HFF-Myc (cell line): ENCODE measurements at places on chromosomes 13 and 19.

DNA sequence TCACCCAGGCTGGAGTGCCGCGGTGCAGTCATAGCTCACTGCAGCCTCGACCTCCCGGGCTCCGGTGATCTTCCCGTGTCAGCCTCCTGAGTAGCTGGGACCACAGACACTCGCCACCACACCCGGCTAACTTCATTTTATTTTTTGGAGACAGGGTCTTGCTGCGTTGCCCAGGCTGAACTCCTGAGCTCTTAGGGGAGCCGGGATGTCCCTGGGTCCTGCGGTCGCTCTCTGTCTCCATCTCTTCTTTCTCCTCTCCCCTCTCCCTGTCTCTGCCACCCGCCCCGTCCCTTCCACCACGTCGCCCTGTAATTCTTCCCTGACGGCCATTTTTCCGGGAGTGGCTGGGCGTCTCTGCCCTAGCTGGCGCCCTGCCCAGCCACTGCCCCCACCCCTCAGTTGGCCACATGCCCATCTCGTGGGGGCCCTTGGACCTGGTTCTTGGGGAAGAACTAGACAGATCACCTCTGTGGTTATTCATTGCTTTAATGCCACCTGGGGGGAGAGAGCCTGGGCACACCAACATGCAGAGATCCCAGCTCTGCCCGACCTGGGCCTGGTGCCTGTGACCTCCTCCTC is 18.9 kb downstream of the ARID3A start:
- no peak for DNase-seq

- DNase-seq, result no peak
These were observed at the start of gene CCDC106 for GRCh38 chr19:55647732-55648584. Gene CCDC106, plus strand, starts transcription at chr19:55648212. Its CDS starts 835 bp downstream, at chr19:55649047.

DNA sequence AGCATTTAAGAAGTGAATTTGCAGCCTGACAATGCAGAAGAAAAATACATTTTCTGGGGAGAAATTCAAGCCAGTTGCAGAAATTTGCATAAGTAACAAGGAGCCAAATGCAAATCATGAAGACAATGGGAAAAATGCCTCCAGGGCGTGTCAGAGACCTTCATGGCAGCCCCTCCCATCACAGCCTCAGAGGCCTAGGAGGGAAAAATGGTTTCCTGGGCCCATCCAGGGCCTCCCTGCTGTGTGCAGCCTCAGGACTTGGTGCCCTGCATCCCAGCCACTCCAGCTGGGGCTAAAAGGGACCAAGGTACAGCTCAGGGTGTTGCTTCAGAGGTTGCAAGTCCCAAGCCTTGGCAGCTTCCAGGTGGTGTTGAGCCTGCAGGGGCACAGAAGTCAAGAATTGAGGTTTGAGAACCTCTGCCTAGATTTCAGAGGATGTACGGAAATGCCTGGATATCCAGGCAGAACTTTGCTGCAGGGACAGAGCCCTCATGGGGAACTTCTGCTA is 16.7 kb upstream of the ITM2B start:
- no peak for DNase-seq

DNA sequence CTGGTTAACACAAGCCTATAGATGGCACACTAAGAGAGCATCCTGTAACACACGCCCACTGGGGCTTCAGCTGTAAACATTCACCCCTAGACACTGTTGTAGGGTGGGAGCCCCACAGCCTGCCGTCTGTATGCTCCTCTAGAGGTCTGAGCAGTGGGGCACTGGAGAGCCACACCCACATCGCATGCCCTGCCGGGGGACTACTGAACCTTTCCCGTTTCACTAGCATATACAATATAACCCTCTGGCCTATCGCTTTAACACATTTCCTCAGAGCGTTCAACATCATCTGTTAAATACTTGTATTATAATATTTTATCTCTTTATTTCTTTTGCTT is 73.4 kb downstream of the PCDH9 start:
- no peak for DNase-seq

DNA sequence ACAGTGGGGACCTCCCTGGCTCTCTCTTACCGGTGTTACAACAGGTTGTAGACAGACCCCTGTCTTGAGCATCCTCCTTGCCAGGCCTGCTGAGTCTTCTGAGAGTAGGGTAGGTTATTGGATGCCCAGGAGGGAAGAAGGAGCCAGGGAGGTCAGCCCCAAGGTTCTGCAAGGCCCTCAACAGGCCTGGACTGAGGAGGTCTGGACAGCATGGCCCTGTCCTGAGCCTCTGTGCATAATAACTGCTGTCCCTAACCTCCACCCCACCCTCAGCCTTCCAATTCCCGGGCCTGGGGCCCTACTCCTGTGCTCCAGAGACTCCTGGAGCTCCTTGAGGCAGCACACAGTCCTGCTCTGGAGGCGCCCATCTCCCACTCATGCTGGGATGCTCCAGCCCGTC is 336 bp downstream of the CD22 start:
- DNase-seq, result no peak
